ENCODE measurements at places on chromosomes 12 and 14. TPM values are rescaled to one million over a fixed set of nuclear protein-coding genes. Genes with fewer than 3 reads are reported as not detected.

TSPAN31 gene
- 38.0 TPM for total RNA-seq

SDR9C7 gene
- total RNA-seq, result not detected

FERMT2 gene
- total RNA-seq, result 101 TPM

SLC7A8 gene
- total RNA-seq, result 0.29 TPM

- DNase-seq, result no peak
These were observed 49.4 kb downstream of the SLC8A3 start for GRCh38 chr14:70139384-70139783.

- no peak for DNase-seq
These were observed 55.6 kb upstream of the ZDHHC17 start for GRCh38 chr12:76708296-76708695.

All from glomerular endothelial cell (primary cell).